Stimulated activated naive CD4-positive, alpha-beta T cell treated with Interleukin-2 at 50 U/mL for 16 hours (primary cell): ENCODE measurements at places on chromosomes 3 and 15.

- DNase-seq: no peak
Observed at GRCh38 chr15:25670621-25671020, 192.5 kb downstream of the ATP10A start.

GRCh38 chr3:151267066-151267465 is 11.3 kb downstream of the P2RY14 start:
- no peak for DNase-seq

- DNase-seq: no peak
Observed at GRCh38 chr3:154235330-154235729, 89.0 kb downstream of the DHX36 start.

DNA sequence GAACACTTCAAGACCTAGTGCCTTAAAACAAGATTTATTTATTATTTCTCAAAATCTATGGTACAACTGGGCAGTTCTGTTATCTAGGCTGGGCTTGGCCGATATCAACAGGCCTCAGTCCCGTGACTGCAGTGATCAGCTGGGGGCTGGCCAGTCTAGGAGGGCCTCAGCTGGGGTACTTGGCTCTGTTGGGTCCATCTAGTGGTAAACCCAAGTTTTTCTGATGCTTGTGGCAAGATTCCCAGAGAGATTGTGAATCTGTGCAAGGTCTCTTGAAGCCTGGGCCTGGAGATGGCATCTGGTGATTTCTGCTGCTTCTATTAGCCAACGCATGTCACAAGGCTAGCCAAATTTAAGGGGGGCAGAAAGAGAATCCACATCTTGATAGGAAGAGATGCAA is 482.4 kb upstream of the SGO1 start:
- DNase-seq: no peak

DNA sequence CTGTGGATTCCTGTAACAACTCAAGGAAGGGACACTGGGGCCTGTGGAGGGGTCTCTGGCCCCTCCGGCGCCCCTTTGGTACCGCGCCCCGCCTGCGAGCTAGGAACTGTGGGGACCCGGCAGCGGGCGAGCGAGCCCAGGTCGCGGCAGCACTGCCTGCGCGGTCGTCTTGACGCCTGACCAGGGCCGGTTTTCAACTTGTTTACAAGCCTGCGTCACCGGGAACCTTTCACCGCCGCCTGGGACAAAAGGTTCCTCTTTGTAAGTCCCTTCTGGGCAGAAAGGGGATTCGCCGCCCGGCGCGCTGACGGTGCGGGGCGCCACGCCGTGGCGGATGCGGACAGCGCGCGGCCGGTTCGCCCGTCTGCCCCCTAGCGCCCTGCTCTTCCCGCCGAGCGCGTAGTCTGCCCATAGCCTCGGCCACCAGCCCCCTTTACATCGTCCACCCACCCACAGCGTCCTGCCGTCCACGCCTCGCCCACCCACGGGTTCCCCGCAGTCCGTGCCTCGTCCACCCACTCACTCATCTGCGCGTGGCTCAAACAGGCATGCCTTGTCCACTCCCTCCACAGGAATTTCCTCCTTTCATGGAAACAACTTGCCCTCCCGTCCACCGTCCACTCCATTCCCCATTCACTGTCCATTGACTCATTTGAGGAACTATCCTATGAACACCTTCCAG is 5.5 kb upstream of the CFAP100 start:
- no peak for DNase-seq

GRCh38 chr15:51316636-51317035 is 21.8 kb downstream of the CYP19A1 start:
- DNase-seq: no peak

GRCh38 chr3:141652349-141652748 is 85.7 kb upstream of the RNF7 start:
- DNase-seq: no peak

DNA sequence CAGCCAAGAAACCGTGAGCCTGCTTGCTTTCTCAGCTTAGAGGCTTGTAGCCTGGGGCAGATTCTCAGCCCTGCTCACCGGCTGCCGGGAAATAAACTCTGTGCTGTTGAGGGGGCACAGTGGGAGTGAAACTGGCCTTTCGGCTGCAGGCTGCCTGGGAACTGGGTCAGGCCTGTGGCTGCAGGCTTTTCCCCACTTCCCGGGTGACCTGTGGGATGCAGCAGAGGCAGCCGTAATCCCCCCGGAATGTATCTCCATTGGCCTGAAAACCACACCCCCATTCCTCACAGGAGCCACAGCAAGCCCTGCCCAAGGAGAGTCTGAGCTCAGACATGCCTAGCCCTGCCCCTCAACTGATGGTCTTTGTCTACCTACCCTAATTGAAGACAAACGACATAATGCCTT is 110.9 kb downstream of the STXBP5L start:
- no peak for DNase-seq

- no peak for DNase-seq
Observed at GRCh38 chr3:94431876-94432570, 369.2 kb downstream of the NSUN3 start.

- no peak for DNase-seq
Observed at GRCh38 chr3:1600700-1601418, 497.8 kb upstream of the CNTN4 start.

DNA sequence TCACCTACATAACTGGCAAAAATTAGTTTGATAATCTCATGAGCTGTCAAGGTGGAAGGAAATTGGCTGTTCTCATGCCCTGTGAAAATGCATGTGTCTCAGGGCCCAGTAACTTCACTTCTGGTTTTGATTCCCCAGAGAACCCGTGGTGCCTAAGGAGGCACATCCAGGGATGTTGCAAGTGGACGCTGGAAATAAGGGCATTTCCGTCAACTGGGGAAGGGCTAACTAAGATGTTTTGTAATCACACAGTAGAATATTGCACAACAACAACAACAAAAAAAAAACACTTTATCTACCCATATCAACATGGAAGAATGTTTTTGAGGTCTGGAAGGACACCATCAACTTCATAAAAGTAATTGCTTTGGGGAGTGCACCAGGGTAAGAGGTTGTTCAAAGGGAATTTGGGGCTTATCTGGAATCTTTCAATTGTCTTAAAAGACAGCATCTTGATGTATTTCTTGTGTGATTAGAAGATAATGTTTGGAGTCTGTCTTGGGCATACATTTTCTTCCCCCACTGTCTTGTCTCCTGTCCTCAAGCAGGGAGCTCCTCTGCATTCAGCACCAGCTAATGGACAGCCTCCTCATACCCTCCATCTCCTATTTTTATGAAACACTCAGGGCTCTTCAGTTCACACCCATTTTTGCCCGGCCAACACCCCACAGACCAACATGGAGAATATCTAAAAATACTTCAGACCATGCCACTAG is 37.2 kb upstream of the PRR20G start:
- no peak for DNase-seq

DNA sequence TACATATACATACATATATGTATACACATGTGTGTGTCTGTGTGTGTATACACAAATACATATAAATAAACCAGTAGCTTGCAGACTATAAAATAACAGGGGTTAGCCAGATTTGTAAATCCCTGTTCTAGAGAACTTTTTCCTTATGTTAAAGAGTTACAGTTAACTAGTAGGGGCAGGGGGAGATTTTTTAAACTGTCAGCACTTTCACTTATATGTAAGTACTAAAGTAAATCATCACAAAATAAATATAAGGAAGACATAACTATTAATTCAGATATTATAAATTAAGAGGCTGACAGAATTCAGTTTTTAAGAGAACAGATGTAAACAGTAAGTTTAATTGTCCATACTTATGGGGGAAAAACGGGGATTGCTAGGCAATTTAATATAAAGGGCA is 74.0 kb downstream of the LRRFIP2 start:
- DNase-seq: no peak

GRCh38 chr15:95497634-95498033 is 832.9 kb upstream of the NR2F2 start:
- no peak for DNase-seq

GRCh38 chr15:34241376-34242330 is 16.8 kb downstream of the EMC4 start:
- peak; percentile 3 for DNase-seq

- DNase-seq: no peak
Observed at GRCh38 chr3:192331749-192332385, 395.5 kb downstream of the FGF12 start.

GRCh38 chr15:35540885-35541284 is 5.1 kb downstream of the DPH6 start:
- no peak for DNase-seq

DNA sequence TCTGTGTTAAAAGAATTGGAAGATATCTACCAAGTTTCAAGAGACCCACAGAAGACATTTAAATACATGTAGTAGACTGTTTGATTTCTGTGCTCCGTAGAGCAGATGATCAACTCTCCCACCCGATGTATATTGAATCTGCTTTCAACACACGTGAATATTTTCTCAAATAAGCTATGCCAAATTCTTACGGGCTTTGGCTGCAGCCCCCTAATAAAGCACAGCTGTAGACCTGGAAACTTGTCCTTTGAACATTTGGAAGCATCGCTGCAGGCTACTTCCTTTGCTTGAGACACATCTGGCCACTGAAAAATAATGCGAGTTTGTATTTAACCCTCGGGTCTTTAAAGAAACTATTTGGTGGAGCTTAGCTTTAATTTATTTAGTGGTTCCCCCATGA is 98.3 kb upstream of the SELENOK start:
- no peak for DNase-seq

DNA sequence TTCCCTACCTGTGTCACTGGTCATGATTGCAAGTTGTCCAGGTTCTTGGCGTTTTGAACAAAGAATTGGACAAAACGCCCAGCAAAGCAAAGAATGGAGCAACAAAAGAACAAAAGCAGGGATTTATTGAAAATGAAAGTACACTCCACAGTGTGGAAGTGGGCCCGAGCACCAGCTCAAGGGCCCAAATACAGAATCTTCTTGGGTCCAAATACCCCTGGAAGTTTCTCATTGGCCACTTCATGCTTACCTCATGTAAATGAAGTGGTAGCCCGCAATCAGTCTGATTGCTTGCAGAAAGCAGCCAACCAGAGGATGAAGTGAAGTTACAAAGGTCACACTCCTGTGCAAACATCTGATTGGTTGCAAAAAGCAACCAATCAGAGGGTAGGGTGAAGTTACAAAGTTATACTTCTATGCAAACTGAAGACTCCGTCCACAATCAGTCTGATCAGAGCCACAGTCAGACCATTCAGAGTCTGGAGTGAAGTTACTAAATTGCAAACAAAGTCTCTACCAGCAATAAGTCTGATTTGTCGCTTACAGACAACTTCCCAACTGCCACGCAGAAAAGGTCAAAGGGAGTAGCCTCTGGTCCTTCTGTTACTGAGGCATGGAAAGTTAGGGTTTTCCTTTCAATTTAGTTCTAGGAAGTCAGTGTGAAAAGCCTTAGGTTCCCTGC is 8.3 kb upstream of the TM4SF1 start:
- no peak for DNase-seq

DNA sequence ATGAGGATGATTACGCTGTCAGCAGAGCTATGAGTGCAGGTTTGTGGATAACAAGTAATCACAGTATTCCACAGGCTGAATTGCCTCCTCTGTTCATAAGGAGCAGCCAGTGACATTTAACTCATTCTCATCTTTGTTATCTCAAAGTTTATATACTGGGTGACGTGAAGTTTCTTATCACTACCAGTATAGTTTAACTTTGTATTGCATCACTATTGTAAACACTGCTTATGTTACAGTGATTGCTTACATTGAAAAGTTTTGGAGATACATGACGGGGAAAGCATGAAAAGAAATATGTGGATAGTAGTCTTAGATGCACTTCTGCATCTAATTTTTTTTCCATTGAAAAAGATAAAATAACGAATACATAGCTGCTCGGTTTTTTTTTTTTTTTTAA is 429.7 kb downstream of the VGLL3 start:
- DNase-seq: no peak

DNA sequence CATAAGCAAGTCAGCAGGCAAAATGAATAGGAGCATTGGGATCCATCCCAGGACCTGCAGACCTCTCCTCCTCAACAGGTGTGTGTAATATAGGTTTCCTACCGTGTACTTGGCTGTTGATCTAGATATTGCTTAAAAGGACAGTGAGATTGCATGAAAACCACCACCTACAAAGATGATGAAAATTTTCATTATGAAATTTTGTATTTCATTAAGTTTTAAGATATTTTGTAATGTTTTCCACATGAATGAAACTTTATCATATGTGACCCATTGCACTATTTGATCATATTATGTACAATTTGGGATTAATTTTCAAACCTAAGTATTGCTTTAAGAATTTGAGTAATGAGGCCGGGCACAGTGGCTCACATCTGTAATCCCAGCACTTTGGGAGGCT is 94.3 kb upstream of the TRPM1 start:
- no peak for DNase-seq

DNA sequence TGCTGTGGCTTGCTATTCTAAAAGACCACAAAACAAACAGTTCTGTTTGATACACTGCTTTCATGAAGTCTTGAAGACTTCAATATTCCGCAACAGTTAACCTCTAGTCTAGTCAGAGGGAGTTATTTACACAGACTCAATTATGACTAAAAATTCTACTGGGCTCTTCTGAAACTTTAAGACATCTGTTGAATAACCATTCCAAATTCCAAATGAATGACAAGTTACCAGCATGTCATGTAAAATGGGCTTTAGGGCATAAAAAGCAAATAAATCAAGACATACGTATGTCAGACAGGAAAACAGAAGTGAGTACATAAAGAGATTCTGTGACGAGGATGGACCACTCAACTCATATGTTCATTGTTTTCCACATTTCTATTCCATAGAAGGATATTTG is 93.9 kb downstream of the PLOD2 start:
- DNase-seq: no peak

DNA sequence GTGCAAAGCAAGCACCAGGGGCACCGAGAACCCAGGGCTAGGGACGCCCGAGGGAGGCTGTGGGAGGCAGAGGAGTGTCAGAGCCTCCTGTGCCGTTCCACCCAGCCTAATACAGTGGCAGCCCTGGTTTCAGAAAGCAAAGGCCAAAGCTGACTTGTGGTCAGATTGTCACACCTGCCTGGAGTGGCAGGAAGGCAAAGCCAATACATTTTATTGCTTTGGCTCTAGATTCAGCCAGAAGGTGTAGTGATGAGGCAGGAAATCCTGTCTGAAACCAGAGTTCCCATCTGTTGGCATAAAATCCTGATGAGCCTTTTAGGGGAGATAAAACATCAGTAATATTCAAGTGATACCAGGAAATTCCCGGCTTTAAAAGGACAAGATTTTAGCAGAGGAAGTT is 168.3 kb downstream of the SLCO3A1 start:
- DNase-seq: no peak

- no peak for DNase-seq
Observed at GRCh38 chr15:31392761-31393401, 66.2 kb downstream of the KLF13 start.

- no peak for DNase-seq
Observed at GRCh38 chr15:22956257-22956977, 23.8 kb downstream of the CYFIP1 start.

DNA sequence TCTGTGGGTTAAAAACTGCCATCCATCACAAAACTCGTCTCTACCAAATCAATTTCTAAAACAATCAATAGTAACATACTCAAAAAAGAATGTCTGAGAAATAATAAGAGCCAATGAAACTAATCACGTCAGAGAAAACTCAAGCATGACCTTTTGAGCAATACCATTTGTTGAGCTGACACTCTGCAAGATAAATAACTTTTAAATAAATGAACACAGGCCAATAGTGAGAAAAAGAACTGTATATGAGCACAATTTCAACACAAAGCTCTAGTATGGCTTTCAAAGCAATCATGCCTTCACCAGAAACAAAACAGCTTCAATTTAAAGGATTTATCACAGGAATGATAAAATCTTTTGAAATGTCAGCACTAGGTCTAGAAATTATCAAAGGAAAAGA is 249.2 kb upstream of the SETMAR start:
- no peak for DNase-seq
